ENCODE measurements at places on chromosomes 7 and 10.

GRCh38 chr7:3327099-3327498 lies 26.0 kb downstream of the SDK1 start:
- DNase-seq, result no peak

GRCh38 chr7:99476107-99476506 lies 3.4 kb downstream of the ZNF789 start:
- no peak for DNase-seq

DNA sequence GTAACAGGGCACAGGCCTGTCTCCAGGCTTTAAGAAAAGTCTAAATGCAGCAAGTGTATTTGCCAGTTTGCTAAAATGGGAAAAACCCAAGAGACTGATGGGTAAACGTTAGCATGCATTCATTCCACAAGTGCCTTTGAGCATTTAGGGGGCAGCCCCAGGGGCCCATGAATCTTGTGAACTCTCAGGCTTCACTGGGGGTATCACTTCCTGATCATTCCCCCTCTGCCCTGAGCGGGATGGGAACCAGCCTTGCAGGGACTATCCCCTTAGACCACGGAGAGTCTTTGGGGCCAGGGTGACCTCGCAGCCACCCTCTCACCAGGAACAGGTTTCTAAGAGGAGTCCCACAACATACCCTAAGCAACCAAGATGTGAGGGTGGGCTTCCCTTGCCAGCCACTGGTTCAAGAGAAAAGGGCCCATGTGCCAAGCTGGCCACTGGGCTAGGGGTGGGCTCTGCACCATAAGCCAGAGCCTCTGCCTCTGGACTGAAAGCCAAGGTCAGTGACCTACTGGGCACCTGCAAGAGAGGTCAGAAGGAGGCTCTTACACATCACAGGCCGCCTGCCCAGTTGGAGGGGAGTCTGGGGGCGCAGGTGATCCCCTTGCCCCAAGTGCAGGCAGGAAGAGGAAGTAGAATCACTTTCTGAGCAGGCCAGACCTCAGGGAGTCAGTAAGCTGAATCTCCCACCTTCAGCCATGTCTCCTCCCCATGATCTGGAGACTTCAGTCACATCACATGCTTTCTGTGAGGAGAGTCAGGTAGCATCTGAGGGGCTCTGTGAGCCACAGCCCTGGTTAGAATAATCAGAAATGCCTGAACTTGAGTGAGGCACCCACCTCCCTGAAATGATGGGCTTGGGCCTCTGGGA lies 75.0 kb downstream of the C10orf105 start:
- DNase-seq, result no peak

DNA sequence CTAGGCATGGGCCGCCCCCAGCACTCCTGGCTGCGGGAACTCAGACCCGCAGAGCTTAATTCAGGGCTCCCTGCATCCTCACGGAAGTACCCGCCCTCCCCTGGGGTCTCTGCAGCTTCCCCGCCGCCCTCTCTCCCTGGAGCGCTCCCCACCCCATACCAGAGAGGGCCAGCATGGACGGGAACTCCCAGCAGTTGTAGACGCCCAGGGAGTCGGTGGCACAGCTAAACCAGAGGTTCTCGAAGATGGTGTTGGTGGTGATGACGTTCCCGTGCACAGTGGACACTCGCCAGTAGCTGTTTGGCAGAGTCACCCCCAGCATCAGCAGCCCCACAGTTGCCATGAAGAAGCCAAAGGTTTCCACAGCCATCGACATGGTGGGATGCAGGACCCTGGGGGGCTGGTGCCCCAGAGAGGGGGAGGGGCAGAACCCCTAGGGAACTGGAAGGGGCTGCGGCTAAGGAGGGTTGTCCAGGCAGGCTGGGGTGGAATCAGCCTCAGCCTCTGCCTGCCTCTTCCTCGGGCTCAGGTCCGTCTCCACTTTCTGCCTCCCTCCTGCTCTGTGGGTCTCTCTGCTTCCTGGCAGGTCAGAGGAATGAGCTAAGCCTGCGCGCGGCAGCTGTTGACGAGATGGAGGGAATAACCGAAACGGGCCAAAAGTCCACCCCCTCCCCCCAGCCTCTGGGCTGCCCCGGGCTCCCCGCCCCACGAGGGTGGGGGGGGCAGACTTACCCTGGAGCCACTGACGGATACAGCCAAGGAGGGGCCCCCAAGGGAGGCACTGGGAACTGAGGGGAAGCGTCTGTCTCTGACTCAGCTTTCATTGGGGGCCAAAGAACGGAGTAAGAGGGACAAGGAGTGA lies at the start of gene CLDN15:
Gene CLDN15 (minus strand): TSS at position 597 of the 862 bp plus-strand sequence. CDS start 221 bp downstream, at position 376.
- peak; percentile 47 for DNase-seq

DNA sequence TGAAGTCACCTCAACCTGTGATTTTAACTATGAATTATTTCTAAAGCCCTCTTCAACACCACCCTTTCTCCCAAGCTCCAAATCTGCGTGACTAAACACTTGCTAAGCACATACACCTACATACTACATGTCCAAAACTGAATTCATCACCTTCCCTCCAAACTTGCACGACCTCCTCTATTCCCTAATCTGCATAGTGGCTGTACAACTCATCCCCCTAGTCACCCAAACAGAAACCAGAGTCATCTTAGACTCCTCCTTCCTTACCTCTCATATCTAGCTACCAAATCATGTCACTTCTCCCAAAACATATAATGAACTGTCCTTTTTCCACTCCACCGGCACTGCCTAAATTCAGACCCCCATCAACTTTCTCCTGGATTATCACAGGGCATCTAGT lies 16.2 kb downstream of the ARHGAP21 start:
- no peak for DNase-seq

DNA sequence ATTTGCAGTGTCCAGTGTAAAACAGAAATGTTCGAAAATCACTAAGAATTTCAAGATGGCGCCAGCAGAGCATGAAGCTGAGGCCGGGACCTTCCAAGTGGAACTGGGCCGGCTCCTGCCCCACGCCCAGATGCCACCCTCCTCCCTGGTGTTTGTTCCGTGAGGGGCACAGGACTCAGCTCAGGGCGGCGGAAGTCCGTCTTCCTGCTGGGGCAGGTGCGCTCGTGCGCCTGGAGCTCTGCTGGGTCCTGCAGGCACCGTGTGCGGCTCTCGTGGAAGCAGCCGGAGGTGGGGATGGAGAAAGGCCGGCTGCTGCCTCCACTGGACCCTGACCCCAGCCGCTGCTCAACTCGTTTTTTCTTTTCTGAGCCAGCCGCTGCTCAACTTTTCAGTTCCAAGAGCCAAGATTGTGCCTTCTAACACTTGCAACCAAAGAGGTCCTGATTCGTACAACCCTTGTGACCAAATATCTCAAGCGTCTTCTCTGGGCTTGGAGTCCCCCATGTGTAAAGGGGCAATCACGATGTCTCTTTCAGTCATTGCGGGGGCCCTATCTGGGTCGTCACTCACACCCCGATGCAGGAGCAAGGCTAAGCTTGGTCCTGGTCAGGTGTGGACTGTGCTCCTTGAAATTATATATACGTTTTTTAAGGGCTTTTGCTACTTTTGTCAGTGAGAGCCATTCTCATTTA lies 334.4 kb downstream of the ADARB2 start:
- DNase-seq, result no peak

DNA sequence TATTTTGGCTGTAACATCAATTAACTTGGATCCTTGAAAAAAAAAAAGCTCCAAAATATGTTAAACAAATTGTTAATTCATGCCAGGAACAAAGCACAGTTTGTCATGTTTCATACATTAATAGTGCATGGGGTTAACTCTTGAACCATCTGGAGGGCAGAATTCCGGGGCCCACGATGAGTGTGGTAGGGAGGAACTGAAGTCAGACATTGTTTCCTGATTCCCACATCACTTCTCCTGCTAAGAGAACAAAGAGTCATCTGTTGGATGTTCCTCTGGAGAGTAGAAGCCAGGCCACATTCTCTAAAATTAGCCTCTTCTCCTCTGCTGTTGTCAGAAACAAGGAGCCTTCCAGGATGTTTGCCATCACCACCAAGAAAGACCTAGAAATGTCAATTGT lies 54.6 kb downstream of the TMEM178B start:
- DNase-seq, result no peak

DNA sequence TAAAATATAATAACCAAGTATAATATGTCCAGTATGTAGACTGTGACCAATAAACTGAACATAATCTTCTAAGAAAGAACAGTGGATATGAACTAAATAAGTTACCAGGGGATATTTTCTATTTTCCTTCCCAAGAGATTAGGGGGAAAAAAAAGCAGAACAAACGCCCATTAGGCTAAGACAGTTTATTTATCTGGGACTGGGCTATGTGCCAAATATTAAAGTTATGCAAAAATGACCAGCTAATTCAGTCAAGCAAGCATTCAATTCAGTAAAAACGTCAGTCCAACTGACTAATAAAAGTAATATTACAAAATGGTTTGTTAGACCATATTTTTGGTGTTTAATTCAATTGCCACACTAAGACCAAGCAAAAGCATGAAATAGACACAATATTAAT lies 122.2 kb downstream of the TSPAN12 start:
- DNase-seq, result no peak

DNA sequence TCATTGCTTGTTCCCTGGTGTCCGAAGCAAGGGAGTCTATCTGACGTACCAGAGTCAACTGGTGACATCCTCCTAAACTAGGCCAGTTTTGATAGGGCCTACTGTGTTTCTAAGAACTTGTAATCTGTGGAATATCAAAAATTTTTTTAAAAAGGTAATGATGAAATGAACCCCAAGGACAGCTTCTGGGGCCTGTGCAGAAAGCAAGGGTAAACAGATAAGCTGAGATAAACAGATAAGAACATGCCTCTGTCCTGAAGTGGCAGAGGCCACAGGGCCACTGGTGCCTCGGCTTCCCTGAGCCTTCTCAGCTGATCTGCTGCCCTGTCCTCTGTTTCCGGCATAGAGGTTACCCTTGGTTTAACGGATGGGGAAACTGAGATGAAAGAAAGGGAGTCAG lies 8.8 kb downstream of the GRK5 start:
- DNase-seq, result no peak

DNA sequence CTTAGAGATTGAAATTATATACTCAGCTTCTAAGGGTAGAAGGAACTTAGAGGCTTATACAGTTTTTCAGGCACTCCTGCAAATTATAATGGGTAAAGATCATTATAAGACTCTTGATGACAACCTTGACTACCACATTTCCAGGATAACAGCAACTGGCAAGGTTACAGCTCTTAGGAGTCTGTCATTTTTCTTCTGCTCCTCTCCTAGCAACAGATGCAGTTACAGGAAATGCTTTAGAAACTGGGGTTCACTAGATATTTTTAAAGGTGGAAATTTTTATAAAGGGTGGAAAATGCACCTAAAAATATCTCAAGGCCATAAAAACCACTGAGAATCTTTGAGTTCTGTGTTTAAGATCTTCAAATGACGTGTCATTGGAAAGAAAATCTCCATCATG lies 185.8 kb downstream of the RELN start:
- DNase-seq, result no peak

DNA sequence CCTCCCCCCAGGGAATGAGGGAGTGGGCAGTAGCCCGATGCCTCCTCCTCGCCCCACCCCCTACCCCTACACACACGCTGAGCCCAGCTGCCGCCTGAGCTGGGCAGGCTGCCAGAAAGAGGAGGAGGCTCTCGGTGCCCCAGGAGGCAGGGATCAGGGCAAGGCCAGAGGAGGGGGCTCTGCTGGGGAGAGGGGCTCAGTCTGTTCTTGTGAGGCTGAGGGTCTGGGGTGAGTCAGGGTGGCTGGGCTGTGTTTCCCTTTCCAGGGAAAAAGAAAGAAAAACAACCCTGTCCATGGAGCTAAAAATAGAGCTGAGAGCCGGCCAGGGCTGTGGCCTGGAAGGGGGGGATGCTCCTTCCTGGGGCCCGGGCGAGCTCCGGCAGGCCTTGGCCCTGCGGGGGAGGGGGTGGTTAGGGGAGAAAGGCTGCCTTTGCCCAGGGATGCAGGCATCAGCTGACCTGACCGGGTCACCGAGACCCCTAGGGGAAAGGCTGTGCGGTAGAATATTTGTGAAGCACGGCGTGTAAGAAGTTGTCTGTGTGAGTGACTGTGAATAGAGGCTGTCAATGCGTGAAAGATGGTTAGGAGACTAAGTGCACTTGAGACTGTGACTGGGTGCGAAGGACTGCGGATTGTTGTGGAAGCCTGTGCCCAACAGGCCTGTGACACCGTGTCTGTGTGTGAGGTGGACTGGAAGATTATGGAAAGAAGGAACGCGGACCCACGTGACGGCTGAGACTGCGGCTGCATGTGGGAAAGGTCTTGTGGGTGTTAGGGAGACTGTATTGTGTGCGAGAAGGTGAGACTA lies 1.2 kb upstream of the LZTS2 start:
- peak; percentile 79 for DNase-seq

- no peak for DNase-seq
Measured at GRCh38 chr7:151792636-151793035, 84.3 kb downstream of the PRKAG2 start.

- no peak for DNase-seq
Measured at GRCh38 chr7:131883769-131884168, 327.3 kb upstream of the PODXL start.

DNA sequence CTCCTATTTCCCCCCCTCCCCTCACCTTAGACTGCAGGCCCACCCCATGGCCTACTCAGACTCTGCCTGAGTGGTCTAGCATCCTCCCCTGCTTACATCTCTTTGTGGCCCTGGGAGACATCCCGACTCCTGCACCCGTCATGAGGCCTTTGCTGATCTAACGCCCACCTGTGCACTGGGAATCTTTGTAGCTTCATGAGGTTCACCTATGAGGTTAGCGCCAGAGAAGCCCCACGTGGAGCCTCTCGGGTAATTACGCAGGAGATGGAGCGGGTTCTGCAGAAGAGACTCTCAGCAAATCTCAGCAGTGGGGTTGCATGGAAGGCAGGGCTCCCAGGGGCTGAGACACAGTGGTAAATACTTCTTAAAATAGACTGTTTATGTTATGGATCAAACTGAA lies 43.5 kb upstream of the HSPA12A start:
- no peak for DNase-seq

- no peak for DNase-seq
Measured at GRCh38 chr10:119090968-119091367, 10.4 kb upstream of the EIF3A start.

- DNase-seq, result no peak
Measured at GRCh38 chr10:88274286-88274685, 308.8 kb downstream of the RNLS start.

GRCh38 chr10:43056568-43057011 lies 20.3 kb upstream of the RET start:
- no peak for DNase-seq

GRCh38 chr7:38171623-38172391 lies 6.2 kb upstream of the STARD3NL start:
- no peak for DNase-seq
